ENCODE measurements at places on chromosomes 2 and 18. TPM values are rescaled to one million over a fixed set of nuclear protein-coding genes. Genes with fewer than 3 reads are reported as not detected.

DNA sequence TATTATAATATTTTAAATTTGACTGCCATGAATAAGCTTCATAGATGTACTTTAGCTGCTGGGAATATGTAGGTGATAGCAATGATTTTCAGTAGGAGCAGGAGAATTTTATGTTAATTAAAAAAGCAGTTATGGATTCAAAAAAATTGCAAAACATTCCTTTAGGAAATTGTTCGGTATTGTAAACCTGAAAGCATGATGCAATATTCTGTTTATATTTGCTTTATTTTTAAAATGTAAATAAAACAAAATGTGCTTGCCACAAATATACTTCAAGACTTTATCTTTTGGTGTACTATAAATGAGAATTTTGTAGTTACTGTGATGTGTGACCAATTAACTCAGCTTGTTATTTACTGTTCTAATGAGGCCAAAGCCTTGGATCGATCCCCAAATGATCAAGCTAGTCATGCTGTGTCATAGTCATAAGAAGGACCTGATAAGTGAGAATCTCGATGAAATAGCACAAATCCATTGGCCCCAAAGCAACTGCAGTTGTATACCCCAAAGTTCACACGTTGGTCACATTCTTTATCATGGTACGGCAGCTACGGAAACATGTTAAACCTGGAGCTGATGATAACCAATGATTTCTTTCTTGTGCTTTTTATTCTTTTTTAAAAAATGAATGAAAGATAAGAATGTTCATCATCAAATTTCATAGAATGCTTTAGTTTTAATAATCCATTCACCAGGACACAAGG, 23.6 kb upstream of the ATIC start:
- DNase-seq = no peak

GRCh38 chr2:101921953-101922325, 69.8 kb upstream of the IL1R2 start:
- DNase-seq = no peak

GRCh38 chr2:36594849-36595248, 3.1 kb downstream of the FEZ2 start:
- DNase-seq = no peak

- no peak for DNase-seq
Observed at GRCh38 chr18:3153107-3153704, 66.6 kb downstream of the MYOM1 start.

SLC9A4 gene
- 0.08 TPM for total RNA-seq

DNA sequence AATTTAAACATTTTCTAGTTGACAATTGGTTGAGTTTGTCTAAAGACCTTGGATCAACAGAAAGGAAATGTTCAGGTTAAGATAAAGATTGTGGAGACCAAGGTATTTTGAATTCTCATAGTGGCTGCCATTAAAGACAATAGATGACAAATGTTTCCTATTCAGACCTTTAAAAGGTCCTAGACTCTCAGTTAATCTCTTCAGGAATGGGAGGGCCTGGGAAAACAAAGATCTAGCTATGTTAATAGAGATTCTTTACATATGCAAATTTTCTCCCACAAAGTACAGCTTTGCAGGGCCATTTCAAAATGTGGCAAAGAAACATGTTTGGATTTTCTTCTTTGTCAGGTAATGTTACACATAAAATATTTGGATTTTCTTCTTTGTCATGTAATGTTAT, 403.9 kb downstream of the SPAG16 start:
- DNase-seq = no peak

- no peak for DNase-seq
Observed at GRCh38 chr2:207939342-207940108, 85.8 kb downstream of the PLEKHM3 start.

DNA sequence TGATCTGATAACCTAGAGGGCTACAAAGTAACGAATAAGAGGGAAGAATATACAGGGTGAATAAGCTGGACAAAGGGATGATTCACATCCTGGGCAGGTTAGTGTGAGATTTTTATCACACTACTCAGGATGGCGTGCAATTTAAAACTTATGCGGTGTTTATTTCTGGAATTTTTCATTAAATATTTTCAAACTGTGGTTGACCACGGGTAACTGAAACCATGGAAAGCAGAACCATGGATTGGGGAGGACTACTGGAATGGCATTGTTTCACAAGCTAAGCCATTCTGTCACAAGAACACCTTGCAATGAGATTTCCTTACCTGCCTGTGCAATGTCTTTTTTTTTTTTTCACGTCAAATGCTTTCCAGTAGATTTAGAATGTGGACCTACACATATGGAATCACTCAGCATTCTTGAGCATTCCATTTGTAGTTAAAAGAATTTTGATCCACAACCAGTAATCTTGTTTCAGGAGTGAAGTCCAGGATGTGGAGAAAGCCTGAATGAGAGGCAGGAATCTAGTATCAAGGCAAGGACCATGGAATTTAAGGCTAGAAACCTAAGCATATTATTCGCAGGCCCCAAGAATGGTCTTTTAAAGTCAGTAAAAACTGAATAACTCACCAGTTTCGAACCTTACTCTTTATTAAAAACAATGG, 8.0 kb upstream of the CDK15 start:
- no peak for DNase-seq

DNA sequence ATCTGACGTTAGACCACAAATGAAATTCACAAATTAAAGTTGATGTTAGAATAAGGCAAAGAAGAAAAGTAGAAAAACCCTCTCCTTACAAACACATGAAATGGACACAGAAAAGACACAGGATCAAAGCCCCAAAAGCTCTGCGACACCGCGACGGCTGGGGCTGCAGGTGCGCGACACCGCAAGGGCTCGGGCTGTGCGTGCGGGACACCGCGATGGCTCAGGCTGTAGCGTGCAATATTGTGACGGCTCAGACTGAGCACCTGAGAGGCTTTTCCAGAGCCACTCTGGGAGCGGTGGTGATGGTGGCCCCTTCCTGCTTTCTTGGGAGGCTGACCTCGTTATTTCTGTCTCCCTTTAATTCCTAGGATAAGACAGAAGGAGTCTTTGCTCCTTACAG, 256.9 kb downstream of the TWIST2 start:
- DNase-seq = no peak

NT5DC4 gene
- total RNA-seq = not detected

DNA sequence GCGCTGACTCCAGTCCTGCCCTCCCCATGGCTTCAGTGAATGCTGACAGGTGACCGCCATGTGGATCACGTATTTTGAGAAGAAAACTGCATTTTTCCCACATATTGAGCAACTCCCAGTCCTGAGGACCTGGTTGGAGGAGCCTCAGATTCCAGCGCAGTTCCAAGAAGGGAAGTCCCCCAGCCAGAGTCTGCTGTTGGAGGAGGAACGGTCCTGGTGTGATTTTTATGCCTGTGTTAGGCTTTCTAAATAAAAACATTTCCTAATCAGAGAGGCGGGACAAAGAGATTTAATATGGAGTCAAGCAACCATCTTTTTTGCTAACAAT, 32.3 kb upstream of the COL6A3 start:
- no peak for DNase-seq

DNA sequence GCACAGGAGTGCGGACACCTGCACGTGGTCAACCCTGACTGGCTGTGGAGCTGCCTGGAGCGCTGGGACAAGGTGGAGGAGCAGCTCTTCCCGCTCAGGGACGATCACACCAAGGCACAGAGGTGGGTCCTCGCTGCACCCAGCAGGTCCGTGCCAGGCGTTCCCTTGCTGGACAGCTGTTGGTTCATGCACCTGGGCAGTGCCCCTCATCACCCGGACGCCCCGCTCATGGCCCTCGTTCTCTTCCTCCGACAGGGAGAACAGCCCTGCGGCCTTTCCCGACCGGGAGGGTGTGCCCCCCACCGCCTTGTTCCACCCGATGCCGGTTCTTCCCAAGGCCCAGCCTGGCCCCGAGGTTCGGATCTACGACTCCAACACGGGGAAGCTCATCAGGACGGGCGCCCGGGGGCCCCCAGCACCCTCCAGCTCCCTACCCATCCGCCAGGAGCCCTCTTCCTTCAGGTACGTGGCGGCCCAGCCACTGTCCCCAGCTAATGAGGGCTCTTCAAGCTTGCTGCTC, 38.0 kb downstream of the CTDP1 start:
- DNase-seq = no peak

DNA sequence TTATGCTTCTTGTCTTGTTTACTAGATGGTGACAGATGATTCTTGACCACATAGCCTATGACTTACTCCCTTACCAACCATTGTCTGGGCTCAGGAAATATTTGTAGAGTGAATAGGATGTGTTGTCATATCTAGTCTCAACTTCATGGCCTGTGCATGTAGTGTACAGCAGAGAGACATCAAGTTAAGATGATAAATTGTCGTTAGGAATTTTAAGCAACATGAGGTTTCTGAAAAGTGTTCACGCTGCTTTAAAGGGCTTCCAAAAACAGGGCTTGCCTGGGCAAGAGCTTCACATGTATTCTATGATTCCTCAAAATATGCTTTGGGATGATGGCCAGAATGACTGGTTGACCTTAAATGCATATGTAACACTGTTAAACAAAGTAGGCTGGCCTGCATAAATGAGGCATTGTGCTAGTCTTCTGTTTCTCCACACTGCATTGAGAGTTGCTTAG, 424.0 kb downstream of the RND3 start:
- DNase-seq = no peak

- no peak for DNase-seq
Observed at GRCh38 chr2:34731292-34731691, 1132.2 kb upstream of the FAM98A start.

GRCh38 chr2:98896416-98896815, 39.6 kb downstream of the CRACDL start:
- no peak for DNase-seq

DNA sequence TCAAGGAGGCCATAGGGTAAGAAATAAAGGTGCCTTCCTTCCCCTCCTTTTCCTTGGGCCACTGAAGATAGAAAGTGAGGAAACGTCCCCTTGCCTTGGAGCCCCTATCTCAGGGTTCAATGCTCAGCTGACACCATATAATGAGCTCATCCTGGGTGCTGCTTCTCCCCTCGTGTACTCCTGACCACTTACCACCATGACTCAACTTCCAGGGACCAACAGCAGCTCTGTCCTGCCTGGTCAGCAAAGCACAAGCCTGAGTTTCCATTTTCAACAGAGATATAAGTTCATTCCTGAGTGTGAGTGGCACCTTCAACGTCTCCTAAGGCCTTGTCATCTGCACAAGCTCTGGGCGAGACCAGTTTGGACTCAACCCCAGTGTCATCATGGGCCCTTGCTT, 151.2 kb downstream of the CAPN13 start:
- DNase-seq = no peak

C2orf80 gene
- total RNA-seq = not detected

DNA sequence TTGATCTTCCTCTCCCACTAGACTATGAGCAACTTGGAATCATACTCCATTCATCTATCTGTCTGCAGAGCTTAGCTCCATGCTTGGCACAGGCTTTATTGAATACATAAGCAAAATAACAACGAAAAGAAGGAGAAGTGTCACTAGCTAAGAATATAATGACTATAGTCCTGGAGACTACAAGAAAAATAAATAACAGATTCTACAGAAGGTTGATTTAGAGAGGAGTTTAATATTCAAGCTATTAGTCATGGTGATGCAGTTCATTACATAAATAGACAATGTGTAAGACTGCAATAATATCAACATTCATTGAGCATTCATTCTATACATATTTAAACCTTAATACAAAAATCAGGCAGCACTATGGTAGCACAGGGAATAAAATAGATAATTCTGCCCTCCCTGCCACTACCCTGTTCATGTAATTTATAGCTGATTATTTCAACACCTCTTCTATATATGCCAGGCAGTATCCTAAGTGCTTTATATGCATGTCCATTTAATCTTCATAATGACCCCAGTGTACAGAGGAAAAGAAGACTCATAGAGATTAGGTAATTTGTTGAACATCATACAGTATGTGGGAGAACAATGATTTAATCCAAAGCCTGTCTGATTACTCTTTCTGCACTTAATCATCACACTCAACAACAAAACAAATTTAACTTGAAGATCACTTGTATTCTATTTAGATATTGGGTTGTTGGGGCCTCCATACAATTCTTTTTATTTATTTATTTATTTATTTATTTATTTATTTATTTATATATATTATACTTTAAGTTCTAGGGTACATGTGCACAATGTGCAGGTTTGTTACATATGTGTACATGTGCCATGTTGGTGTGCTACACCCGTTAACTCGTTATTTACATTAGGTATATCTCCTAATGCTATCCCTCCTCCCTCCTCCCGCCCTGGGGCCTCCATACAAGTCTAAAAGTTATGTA, 165.3 kb downstream of the RNF152 start:
- DNase-seq = no peak

DNA sequence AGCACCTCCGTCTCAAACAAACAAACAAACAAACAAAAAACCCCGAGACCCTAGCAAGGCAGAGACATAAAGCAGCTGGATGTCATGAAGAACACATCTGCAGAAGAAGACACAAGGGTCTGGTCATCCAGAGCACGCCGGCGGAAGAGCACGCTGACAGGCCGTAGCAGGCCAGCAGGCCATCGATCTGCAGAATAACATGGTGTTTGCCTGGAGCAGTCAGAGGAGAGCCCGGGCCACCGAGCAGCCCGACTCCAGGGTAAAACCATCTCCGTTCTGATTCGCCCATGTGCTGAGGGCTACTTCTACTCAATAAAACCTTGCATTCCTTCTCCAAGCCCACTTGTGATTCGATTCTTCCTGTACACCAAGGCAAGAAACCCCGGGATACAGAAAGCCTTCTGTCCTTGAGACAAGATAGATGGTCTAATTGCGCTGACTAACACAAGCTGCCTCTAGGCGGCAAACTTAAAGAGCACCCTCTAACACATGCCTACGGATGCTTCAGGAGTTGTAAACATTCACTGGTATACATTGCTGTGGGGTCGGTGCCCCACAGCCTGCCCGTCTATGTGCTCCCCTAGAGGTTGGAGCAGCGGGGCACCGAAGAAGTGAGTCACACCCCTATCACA, 549.8 kb upstream of the NRXN1 start:
- no peak for DNase-seq

- DNase-seq = no peak
Observed at GRCh38 chr2:172182624-172183023, 79.9 kb upstream of the DLX2 start.

- no peak for DNase-seq
Observed at GRCh38 chr2:204849892-204850291, 304.6 kb downstream of the PARD3B start.

LIPG gene
- total RNA-seq = 19.6 TPM

ANKRD30BL gene
- not detected for total RNA-seq

GRCh38 chr2:173282795-173283545, 71.7 kb upstream of the CDCA7 start:
- no peak for DNase-seq

PARD3B gene
- total RNA-seq = 17.4 TPM

DNA sequence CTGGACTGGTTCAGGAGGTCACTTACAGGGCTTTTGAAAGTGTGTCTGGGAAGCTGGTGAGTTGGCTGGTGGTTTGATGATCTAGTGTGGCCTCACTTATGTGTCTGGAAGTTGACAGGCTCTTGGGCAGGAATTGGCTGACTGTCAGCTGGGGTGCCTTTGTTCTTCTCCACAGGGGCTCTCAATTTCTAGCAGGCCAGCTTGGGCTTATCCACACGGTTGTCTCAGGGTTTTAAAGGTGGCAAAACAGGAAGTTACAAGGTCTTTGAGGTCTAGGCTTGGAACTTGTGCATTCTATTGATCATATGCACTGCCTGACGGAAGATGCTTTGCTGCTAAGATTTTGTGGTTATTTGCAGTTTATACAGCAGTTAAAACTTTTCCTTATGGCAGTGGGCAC, 52.0 kb upstream of the CELF4 start:
- DNase-seq = no peak

- no peak for DNase-seq
Observed at GRCh38 chr2:235394278-235394828, 99.5 kb upstream of the AGAP1 start.
